ENCODE measurements at places on chromosomes 1 and 21.
A peak's percentile ranks its signal among the peaks of the same experiment; 100 is the strongest.

DNA sequence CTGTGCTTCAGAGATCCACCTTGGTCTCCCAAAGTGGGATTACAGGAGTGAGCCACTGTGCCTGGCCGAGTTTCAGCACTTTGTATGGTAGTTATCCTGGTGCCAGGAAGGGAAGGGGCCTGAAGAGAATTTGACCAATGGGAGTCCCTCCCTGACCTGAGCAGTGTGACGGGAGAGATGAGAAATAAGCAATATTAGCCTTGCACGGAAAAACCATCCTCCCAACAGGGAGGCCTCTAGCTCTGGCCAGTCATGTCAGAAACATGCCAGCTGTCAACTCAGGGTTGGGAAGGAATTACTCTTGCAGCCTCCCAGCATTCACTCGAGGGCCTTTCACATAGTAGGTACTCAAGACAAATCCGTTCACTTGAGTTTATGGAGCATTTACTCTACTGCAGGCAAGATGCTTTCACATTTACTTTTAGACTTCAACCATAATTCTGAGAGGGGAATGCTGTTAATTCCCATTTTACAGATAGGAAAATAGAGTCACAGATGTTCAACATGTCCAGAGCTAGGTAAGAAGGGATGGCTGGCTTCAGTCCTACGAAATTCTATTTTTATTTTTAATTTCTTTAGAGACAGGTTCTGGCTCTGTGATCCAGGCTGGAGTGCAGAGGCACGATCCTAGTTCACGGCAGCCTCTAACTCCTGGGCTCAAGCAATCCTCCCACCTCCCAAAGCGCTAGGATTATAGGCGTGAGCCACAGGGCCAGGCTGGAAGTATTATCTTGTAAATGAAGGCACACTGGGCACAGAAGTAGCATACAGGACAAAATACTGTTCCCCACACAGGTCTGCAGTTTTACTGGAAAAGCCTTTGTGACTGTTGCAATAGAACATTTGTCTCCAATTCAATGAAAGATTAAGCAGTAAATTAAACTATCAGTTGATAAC is 3.2 kb upstream of the ATP13A2 start:
- no peak for DNase-seq

- DNase-seq, result no peak
Measured at GRCh38 chr1:44602634-44603628, 71.3 kb downstream of the TMEM53 start.

DNA sequence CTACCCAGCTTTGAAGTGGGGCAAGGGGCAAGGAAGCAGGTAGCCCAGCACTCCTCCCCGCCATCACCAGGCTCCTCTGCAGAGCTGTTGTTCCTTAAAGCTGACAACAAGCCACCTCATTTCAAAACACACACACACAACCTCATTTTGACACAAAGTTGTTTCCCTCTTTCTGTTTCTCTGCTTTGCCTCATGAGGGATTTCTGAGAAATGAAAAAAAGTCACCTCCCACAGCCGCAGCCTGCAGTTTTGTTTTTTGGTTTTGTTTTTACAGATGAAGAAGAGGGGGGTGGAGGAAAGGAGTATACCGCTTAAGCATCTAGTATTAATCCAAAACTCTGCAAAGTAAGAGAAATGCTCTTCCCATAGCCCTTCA is 12.1 kb downstream of the MCL1 start:
- DNase-seq, result peak; percentile 37

- DNase-seq, result no peak
Measured at GRCh38 chr1:234718496-234719453, 108.8 kb upstream of the IRF2BP2 start.

DNA sequence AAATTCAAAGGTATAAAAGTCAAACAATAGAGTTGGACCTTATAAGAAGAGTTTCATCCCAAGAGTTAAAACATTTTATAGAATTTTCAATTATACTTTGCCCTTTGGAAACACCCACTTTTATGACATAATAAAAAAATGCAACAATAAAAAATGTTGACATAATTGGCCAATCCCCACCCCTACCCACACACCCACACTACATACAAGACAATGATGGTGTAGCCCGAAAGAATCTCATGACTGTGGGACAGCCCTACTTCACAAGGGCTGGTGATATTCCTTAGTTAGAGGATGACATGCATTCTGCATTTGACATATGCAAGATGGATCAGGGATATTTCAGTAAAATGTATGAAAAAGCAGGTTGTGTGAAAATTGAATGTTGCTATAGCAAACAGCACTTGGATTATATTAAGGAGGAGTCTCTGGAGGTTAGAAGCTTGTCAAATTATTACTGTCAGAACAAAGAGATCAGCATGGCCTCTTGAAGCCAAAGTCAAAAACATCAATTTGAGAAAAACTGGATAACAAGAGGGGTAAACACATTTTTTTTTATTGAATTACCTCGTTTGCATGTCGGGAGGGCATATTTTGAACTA is 133.0 kb upstream of the SAMSN1 start:
- no peak for DNase-seq

GRCh38 chr1:43563876-43564539 is 33.3 kb downstream of the PTPRF start:
- DNase-seq, result no peak

DNA sequence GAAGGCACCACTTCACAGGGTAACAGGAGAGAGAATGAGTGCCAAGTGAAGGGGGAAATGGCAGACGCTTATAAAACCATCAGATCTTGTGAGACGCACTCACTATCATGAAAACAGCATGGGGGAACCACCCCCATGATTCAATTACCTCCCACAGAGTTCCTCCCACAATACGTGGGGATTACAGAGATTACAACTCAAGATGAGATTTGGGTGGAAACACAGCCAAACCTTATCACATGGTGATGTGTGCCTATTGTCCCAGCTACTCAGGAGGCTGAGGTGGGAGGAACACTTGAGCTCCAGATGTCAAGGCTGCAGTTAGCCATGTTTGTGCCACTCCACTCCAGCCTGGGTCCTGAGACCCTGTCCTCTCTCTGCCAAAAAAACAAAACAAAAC is 56.0 kb upstream of the DSCAM start:
- no peak for DNase-seq

- DNase-seq, result no peak
Measured at GRCh38 chr1:186595969-186596368, 84.3 kb downstream of the PTGS2 start.

- DNase-seq, result no peak
Measured at GRCh38 chr21:17119466-17120297, 393.2 kb upstream of the CXADR start.

DNA sequence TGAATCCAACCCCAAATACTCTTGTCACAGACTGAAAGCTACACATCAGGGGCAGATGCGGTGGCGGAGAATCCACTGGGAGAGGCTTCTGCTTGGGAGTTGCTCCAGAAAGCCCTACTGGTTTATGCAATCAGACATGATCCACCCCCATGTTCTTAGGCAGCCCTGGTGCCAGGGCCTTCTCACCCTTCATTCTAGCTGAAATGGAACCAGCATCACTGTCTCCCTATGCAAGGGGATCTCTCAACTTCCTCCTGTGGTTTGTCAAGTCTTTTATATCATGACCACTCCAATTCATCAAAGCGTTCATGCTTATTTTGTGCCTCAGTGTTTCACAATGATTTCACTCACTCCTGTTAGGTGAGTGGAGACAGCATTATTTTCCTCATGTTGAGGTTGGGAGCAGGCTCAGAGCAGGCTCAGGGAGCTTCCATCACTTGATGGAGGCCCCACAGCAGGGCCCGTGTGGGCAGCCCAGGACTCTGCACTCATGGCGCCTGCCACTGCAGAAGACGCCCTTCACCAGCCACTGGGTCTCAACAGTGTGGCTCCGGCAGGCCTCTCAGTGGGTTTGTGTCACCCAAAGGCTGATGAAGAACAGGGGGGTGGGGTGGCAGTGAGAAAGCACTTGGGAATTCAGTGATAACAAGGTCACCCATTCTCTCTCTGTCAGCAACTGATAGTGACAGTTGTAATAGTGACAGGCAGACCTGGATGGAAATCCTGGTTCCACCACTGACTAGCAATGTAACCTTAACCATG is 67.1 kb downstream of the CD58 start:
- DNase-seq, result no peak

DNA sequence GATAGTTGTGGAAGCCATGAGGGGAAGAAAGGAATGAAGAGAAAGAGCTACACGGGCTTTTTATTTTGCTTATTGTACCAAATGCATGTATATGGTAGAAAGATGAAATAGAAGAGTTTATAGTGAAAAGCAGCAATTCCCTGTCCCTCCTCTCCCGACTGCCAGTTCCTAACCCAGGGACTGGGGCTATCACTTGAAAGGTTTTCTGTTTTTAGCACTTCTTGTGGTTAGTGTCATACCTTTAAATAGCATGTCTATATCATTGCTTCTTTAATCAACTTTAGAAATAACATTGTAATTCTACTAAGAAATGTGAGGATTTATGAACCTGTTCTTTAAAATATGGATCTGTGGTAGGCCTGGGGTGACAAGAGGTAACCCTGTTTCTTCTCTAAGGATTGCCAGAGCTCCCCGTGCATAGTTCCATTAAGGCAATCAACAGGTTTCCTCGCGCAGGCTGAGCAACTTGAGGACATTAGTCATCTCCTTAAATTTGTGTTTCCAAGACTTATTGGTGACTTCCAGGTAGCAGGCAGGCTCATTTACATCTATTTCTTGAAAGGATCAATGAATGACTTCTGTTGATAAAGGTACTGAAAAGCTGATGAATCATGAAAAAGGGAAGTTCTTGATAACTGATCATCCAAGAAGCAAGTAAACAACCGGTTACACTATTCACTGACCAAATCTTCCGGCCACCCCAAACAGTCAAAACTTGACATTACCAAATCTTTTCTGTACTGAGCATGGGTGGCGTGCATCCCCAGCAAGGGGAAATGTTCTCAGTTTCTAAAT is 37.8 kb upstream of the S1PR1 start:
- DNase-seq, result no peak

DNA sequence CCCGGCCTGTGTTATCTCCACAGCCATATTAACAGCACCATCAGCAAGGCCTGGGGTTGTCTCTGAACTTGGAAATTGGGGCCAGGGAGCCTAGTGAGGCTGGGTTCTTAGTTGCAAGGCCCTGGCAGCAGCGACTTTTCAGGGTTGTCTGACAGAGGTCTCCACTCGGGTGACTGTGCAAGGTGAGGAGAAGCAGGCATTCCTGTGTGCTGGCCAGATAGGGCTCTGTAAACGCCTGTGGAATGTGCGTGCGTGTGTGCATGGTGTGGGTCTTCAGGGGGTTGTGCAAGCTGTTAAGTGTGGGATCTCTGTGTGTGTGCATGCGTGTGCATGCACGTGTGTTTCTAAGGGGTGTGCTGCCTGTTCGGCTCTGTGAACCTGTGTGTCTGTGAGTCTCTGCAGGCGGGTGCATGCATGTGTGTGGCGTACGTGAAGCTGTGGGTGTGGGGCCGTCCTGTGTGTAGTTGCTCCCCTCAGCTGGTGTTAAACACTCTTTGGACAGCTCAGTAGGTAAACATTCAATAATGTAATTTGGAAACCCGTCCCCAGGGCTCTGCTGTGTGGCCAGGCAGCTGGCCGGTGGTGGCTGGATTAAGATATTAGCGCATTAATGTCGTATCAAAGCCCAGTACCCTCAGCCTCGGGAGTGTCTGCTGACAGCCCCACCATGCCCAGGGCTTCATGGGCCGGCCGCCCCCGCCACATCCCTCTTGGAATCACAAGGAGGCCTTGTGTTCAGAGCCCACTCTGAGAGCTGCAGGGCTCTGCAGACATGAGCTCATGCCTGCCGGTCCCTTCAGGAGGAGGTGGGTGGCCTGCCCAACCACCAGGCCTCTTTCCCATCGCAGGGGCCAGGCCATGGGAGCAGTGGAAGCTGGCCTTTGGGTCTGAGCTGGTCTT is 189.9 kb downstream of the FOXD2 start:
- no peak for DNase-seq

- no peak for DNase-seq
Measured at GRCh38 chr1:198168227-198168626, 11.4 kb downstream of the NEK7 start.

GRCh38 chr1:38021969-38022368 is 9.4 kb downstream of the UTP11 start:
- no peak for DNase-seq

- no peak for DNase-seq
Measured at GRCh38 chr1:94654031-94654430, 112.5 kb upstream of the F3 start.

DNA sequence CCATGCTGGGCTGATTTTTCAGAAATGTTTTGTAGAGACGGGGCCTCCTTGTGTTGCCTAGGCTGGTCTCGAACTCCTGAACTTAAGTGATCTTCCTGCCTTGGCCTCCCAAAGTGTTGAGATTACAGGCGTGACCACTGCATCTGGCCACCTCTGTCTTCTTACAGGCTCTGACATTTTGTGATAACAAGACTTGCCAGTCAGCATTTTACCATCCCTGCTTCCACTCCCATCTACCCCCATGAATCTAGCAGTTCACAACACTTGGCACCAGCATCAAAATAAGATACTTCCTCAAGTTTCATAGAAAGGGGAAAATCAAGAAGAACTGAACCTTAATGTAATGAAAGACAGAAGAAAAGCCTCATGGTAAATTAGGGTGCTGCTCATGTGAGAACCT is 32.4 kb downstream of the SLC35F3 start:
- no peak for DNase-seq

- no peak for DNase-seq
Measured at GRCh38 chr1:73909043-73909562, 288.9 kb downstream of the LRRIQ3 start.

DNA sequence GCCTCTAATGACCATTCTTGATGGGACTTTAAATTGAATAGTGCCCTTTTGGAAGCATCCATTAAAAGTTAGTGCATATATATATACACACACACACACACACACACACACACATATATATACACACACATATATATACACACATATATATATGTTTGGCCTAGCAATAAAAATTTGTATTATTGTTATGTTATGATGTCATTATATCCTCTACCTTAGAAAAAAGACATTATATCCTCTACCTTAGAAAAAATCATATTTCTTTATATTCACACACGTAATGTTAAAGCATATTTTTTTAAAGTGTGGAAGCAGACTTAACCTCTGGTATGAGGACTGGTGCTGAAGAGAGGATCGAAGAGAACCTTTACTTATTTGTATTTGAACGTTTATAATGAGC is 43.3 kb downstream of the EBNA1BP2 start:
- DNase-seq, result no peak

GRCh38 chr1:236395230-236395946 is 1.3 kb downstream of the EDARADD start:
- DNase-seq, result no peak

- DNase-seq, result no peak
Measured at GRCh38 chr1:86523670-86524354, 23.1 kb upstream of the CLCA4 start.

DNA sequence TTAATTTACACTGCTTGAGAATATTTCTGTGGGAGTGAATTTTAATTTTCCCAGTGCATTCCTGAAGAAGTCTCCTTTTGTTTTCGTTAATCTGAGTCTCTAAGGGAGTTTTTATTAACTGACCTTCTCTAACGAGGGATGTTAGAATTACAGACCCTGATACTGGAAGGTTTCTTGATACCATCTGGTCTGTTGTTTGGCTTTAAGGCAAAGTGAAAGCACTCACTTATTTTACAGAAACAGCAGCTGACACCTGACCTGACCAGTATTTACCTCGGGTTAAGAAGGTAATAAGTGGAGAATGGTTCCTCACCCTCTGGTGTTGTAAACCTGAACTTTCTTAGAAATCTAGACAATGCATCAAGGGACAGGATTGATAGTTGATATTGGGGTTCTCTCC is 12.4 kb downstream of the CDC14A start:
- DNase-seq, result no peak

- no peak for DNase-seq
Measured at GRCh38 chr1:77545970-77546369, 136.5 kb downstream of the ZZZ3 start.

- peak; percentile 57 for DNase-seq
Measured at GRCh38 chr21:33894736-33895288, 20.8 kb downstream of the ATP5PO start.

- DNase-seq, result no peak
Measured at GRCh38 chr1:230561570-230561969, 80.7 kb upstream of the COG2 start.
